ENCODE measurements at places on chromosomes 12 and 14.

- peak; percentile 90 for DNase-seq
These were observed 24.6 kb upstream of the TMPO start for GRCh38 chr12:98490501-98491453.

DNA sequence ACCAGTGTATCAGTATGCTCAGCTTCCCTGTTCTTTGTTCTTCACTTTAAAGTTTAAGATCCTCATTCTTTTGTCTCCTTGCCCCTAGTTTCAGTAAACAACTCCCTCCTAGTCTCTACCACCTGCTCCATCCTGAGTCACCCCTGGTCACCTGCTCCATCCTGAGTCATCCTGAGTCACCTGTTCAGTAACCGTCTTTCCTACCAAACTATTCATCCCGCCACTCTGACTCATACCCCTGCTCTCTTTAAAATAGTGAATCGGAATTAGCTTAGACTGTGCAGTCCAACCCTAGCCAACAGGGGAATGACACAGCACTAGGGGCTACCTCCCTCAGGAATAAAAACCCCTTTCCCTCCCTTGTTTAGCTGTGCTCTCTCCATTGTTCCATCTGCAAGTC is 888.1 kb upstream of the MDGA2 start:
- DNase-seq: no peak

GRCh38 chr14:53715193-53715721 is 241.4 kb downstream of the BMP4 start:
- DNase-seq: no peak

DNA sequence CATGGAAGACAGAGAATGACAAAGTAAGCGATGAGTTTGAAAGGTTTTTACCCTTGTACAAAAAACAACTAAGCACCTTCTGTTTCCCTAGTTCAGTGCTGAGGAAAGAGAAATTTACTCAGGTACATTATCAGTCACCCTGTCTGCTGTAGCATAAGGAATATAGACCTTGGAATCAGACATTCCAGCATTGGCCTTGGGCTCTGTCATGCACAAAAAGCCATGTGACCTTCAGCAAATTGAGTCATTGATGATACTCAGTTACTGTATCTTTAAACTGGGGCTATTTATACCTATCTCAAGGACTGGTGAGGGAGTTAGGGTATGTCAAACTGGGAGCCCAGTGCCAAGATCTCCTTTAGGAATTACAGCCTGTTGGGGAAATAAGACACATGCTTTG is 19.3 kb upstream of the TCL1A start:
- DNase-seq: no peak

- no peak for DNase-seq
These were observed 43.1 kb downstream of the CEP83 start for GRCh38 chr12:94416613-94417012.

GRCh38 chr12:160858-161257 is 53.1 kb downstream of the SLC6A12 start:
- DNase-seq: no peak

DNA sequence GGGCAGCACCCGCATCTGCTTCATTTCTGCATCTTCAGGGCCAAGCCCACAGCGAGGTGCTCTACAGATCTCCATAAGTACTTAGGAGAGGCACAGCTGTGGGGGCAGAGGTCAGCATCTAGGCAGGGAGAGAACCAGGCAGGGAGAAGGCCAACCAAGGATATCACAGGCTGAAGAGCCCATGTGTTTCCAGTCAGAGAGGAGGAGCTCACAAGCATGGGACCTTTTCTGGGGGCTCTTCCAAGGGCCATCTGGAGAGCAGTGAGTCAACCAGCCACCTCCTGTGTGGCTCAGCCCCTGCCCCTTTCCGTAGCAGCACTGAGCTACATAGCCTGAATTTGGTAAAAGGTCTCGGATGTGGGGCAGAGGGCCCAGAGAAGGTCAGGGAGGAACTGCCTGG is 78.5 kb downstream of the ARL6IP4 start:
- DNase-seq: no peak

All from iPS DF 19.7 (cell line).